ENCODE measurements at places on chromosomes 7 and 10.
A peak's percentile ranks its signal among the peaks of the same experiment; 100 is the strongest.

DNA sequence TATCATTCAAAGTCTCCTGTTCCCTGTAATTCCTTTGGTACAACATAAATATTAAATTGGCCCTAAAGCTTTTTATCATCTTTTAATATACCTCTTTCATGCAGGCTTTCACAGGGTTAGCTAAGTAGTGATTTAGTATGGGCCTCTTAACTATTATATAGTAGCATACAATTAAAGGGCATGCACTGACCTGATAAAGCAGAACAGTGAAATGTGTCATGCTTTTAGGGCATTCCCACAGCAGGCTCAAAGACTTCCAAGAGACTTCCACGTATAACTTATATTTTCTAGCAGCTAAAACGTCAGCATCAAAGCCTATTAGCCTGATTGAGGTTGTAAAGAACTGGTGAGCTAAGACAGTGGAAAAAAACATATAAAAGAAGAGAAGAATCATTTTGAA, 35.3 kb downstream of the SAMD8 start:
- DNase-seq = no peak

- DNase-seq = no peak
Measured at GRCh38 chr10:8074881-8075280, 20.4 kb downstream of the GATA3 start.

GRCh38 chr7:138752518-138753149, 45.2 kb upstream of the TMEM213 start:
- DNase-seq = no peak

- DNase-seq = no peak
Measured at GRCh38 chr10:47264797-47265281, 35.2 kb upstream of the GDF10 start.

DNA sequence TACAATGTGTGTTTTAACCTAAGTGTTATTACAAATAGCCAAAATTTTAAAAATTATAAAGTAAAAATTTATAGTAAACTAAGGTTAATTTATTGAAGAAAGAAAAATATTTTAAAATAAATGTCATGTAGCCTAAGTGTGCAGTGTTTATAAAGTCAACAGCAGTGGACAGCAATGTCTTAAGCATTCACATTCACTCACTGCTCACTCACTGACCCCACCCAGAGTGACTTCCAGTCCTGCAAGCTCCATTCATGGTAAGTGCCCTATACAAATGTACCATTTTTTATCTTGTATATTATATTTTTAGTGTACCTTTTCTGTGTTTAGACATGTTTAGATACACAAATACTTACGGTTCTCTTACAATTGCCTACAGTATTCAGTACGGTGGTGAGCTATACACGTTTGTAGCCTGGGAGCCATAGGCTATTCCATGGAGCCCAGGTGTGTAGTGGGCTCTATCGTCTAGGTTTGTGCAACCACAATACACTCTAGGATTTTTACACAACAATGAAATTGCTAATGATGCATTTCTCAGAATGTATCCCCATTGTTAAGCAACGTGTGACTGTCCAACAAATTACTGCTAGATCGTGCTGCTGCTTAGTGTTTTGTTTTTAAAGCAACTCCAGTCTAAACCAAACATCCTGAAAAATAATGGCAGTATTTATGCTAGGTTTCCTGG, 108.9 kb upstream of the NAMPT start:
- no peak for DNase-seq

- DNase-seq = no peak
Measured at GRCh38 chr10:111525696-111526095, 448.9 kb downstream of the ADRA2A start.

- no peak for DNase-seq
Measured at GRCh38 chr10:21092683-21093524, 195.8 kb upstream of the NEBL start.

DNA sequence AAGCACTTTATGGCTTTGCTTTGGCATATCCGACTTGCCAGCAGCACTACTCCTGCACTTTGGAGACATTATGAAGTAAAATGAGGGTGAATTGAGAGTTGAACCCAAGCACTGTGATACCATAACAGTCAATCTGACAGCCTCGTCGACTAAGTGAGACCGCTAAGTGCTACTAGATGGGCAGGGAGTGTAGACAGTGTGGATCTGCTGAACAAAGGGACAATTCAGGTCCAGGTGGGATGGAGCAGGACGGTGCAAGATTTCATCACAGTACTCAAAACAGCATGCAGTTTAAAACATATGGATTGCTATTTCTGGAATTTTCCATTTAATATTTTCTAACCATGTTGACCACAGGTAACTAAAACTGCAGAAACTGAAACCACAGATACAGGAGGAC, 20.8 kb upstream of the PRTFDC1 start:
- no peak for DNase-seq

DNA sequence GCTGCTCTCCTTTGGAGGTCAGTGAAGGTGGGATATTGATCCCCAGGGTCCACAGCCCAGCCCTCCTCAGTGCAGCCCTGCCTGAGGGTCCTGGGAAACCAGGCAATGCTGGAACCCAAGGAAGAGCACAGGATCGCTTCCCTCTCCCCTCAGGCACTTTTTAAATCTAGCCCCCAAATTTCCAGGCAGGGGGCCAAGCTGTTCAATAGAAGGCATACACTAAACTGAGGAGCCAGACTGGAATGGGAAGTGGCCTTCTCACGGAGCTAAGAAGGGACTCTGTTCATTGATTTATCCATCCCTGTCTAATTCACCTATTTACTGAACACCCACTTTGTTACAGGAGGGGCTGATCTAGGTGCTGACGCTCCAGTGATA, 60.3 kb downstream of the GLI3 start:
- no peak for DNase-seq

- DNase-seq = no peak
Measured at GRCh38 chr7:35251606-35252310, 2.1 kb downstream of the TBX20 start.

- no peak for DNase-seq
Measured at GRCh38 chr10:30821261-30821993, 191.9 kb upstream of the LYZL2 start.

DNA sequence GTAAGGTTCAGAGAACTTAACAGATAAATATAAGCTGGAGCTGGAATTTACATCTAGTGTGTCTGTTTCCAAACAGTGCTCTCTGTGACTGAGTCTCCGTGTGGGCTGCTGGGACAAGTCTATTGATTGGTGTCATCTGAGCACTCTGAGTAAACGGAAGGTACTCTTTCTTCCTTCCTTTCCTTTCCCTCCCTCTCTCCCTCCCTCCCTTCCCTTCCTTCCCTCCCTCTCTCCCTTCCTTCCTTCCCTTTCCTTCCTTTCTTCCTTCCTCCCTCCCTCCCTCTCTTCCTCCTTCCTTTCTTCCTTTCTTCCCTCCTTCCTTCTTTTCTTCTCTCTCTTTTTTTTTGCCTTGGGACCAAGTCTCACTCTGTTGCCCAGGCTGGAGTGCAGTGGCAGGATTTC, 61.8 kb downstream of the ANKRD61 start:
- DNase-seq = no peak

DNA sequence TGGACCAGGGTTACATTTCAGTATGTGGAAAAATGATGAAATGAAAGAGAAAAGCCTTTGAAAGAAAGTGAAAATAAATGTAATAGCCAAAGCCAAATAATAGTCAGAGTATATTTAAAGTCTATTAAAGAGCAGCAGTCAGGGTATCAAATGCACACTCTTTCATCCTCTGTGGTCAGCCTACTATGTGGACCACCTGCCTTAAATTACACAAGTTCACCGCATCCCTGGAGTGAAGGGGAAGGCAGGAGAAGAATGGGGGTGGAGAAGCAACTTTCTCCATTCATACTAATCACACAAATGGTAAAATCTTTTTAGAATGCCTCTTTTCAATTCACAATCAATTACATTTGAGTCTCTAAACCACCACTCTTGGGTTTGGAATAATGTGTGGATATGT, 16.0 kb downstream of the TWIST1 start:
- DNase-seq = no peak

GRCh38 chr10:6647811-6648526, 67.9 kb upstream of the PRKCQ start:
- DNase-seq = peak; percentile 54

- no peak for DNase-seq
Measured at GRCh38 chr10:42887734-42888503, 105.3 kb downstream of the BMS1 start.

- DNase-seq = no peak
Measured at GRCh38 chr7:130309986-130310385, 17.0 kb downstream of the CPA4 start.

All from nucleus accumbens (tissue), 56 donors.